ENCODE measurements at places on chromosomes 12 and 14.

GRCh38 chr12:65886996-65887395, 62.7 kb downstream of the HMGA2 start:
- DNase-seq, result no peak

DNA sequence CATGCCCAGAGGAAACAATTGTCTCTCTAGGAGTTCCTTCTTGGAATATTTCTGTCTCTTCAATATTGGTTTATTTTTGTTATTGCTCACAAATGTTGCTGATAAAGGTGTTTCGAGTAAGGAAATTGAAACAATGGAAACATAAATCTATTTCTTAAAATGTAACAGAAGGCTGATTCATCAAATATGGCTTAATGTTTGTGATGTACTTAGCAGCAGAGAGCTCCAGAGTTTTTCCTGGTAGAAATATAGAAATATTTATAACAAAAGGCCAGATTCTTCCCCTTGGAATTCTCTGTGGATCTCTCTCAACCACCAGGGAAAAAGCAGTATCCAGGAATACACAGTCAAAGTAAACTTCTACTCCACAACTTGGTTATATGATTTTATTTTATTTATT, 149.2 kb upstream of the LRIG3 start:
- no peak for DNase-seq

- no peak for DNase-seq
Observed at GRCh38 chr12:82688596-82688995, 1.9 kb downstream of the TMTC2 start.

- no peak for DNase-seq
Observed at GRCh38 chr12:13373803-13374202, 177.3 kb downstream of the EMP1 start.

- no peak for DNase-seq
Observed at GRCh38 chr14:64463195-64463594, 2.1 kb upstream of the AKAP5 start.

DNA sequence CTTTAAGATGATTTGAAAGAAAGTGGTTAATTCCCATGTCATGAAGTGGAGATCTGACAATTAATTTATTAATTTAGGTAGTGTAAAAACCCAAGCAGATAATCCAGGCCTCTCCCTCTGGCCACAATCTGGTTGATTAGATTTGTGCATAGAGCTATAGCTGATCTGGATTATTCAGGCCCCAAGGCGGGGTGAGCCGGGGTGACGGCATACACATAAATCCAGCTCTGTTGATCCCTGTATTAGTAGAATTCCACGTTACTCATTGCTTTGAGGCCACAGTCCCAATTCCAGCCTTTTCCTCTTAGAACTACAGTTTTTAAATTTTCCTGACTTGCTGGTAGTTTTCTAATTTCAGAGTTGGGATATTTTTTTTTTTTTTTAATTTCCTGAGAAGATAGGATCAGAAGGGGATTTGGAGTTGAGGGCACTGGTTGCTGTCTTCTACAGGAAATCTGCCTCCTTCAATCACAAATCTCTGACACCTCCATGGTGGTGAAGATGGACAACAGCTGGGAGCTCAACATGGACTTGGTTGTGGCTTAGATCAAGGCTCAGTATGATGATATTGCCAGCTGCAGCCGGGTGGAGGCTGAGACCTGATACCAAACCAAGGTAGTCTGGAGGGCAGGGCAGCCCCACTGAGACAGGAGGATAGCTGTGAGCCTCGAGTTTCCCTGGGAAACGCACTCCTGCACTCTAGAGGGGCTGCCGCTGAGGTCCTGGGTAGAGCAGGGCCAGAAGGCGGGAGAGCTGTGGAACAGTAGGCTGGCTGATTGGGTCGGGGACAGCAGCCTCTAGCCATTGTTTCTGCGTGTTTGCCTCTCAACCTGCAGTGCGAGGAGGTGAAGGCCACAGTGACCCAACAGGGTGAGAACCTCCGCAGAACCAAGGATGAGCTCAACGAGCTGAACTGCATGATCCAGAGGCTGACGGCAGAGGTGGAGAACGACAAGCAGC, 19.4 kb downstream of the KRT85 start:
- DNase-seq, result no peak

GRCh38 chr14:105219043-105219612, 29.2 kb upstream of the BTBD6 start:
- no peak for DNase-seq

DNA sequence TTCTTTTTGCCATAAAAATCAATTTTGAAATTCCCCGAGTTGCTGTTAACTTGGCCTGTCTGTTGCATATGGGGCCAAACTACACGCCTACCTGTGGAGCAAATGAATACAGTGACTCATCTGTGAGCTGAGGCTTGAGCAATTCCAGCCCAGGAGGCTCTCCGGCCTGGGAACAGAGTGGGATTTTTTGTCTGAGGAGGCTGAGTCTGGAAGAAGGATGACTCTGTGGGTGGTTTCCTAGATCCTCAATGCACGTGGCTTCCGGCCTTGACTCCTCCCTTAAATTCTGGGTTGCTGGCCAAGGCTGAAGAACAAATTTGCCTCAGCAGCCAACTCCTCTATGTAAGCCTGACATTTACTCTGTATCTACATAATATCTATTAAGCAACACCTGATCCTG, 124.1 kb downstream of the SSPN start:
- DNase-seq, result peak; percentile 48

- no peak for DNase-seq
Observed at GRCh38 chr12:64566831-64567517, 43.3 kb upstream of the RASSF3 start.

DNA sequence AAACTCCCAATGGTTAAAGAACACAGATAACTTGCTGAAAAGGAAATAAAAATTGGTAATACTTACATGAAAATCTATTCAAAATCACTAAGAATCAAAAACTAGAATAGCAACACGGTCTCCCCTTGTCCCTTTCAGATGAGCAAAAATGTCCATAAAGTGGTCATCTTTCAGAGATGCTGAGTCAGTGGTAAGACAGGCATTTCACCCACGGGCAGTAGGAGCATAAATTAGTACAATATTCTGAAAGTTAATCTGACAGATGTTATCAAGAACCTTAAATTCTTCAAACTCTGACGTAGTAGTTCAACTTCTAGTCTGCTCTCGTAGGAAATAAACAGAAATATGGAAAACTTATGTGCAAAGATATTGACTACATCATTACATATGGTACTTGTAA, 33.1 kb upstream of the GNPNAT1 start:
- DNase-seq, result no peak

DNA sequence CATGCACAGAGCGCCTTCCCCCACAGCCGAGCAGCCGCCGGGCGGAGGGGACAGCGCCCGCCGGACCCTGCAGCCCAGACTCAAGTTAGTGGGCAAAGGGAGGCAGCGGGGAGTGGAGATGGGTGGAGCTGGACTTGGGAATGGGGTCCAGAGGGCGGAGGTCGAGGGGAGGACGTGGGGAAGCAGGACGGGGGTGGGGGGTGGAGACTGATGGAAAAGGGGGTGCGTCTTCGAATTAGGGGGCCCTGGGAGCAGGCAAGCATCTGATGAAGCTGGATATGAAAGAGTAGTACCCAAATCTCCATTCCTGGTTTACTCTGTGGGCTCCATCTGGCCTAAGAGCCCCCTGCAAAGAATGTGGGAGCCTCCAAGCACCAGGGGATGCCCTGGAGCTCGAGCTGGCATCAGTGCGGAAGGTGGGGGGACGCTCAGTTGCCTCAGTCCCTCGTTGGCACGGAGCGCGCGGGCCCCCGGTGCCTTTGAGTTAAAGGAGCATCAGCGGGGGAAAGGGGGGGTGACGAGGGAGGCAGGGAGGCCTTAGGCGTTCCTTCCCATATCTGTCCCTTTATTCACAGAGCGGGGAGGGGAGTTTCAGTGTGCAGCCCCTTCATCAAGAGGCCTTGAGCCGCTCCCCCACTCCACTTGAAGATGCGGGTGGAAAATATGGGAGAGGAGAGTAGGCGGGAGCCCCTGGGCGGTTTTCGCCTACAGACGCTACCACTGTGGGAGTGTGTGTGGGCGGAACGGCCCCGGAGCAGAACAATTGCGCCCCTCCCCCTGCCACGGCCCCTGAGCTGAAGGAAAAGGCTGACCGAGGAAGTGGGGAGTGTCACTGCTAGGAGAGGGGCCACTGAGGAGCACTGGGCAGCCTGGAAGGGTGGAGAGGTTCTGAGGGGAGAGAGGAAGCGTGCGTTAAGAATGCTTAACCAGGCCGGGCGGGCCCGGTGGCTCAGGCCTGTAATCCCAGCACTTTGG, 644 bp downstream of the NAB2 start:
- DNase-seq, result no peak

GRCh38 chr14:97788364-97788763, 991.2 kb downstream of the VRK1 start:
- DNase-seq, result no peak

GRCh38 chr12:41943671-41944070, 201.0 kb downstream of the GXYLT1 start:
- DNase-seq, result no peak

DNA sequence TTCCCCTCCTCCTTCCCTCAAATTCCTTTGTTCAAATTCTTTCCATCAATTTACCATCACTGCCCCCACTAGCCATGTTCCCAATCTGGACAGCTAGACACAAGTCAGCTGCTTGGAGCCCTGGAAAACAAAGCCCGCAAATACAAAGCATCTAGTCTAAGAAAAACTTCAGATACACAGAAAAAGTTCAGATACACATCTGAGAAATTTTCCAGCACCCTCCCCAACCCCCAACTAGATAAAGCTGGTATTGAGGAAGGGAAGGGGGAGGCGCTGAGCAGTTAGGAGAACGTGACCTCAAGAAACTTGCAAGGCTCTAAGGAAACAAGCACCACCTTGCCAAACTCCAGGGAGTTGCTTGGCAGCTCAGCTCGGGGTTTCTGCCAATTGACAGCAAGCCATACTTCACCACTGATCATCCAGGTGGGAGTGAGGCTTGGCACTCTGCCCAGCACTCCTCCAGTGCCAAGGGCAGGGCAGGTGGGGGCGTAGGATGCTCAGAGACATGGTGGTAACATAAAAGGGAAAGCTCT, 5.1 kb upstream of the CNIH1 start:
- DNase-seq, result no peak

- DNase-seq, result no peak
Observed at GRCh38 chr12:105100207-105100985, 7.1 kb upstream of the WASHC4 start.

- DNase-seq, result no peak
Observed at GRCh38 chr12:100987552-100988521, 193.3 kb downstream of the ANO4 start.

DNA sequence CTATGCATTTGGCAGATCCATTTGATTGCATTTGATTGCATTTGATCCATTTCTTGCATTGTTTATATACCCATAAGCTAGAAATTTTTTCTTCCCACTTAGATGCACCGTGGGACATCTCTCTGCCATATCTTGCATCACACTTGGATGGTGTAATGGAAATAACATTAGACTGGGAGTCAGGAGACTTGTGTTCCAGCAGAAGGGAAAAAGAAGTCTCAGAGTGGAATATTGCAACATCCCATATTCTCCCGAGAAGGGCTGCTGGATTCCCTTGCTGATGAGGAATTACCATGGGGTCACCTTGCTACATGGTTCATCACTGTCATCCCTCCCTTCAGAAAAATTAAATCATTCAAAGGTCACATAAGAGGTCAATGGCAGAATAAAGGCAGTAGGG, 78.1 kb downstream of the KSR2 start:
- no peak for DNase-seq

- DNase-seq, result no peak
Observed at GRCh38 chr12:110307372-110307771, 26.3 kb downstream of the ATP2A2 start.

DNA sequence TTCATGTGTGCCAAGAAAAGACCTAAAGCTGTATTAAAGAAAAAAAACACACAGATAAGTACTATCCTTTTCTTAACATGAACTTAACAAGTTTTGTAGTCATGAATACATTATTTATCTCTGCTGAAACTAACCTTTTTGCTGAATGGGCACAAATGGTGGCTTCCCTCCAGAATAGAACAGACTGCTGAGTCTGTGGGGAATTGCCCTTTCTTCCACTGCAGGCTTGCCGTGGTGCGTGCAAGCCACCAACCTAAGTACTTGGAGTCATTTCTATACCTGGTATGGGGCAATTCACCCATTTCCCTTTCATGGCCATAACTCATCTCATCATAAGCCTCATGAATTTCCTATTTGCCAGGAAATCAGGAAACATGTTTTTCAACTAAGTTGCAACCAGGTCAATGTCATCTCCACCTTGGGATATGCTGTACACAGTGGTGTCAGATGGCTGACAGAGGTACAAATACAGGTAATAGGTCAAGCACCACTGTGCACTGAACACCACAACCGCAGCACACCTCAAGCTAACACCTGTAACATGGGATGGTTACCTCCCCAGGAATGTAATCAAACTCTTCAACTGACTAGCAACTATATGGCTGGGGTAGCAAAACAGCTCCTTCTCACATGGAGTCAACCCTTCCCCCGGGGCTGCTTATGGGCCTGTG, 49.9 kb downstream of the CATSPERB start:
- DNase-seq, result no peak

DNA sequence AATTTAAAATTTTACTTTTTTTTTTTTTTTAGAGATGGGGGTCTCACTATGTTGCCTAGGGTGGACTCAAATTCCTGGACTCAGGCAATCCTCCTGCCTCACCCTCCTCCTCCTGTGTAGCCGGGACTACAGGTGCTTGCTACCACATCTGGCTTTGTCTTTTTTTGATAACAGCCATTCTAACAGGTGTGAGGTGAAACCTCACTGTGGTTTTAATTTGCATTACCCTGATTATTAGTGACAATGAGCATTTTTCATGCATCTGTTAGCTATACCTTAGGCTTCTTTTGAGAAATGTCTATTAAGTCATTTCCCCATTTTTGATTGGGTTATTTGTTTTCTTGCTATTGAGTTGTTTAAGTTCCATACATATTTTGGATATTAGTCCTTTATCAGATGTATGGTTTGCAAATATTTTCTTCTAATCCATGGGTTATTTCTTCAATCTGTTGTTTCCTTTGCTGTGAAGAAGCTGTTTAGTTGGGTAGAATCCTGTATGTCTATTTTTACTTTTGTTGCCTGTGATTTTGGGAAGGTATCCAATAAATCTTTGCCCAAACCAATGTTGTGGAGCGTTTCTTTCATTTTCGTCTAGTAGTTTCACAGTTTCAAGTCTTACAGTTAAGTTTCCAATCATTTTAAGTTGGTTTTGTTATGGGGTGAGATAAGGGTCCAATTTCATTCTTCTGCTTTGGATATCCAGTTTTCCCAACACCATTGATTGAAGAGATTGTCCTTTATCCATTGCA, 86.1 kb downstream of the MYF5 start:
- no peak for DNase-seq

DNA sequence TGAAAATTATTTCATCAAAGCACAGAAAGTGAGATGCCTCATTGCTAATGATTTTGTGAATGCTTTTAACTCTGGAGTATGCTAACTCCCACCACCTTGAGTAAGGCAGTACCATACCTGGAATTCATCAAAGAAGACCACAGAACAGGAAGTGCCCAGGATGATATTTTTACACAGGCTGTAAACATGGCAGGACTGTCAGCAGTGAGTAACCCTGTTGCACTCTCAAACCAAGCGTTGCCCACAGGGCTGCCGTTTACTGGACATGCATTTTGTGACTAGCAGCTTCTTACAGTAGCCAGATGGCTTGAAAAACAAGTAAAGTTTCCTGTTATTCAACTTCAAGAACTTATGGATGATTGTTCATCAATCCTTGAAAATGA, 42.4 kb downstream of the RALGAPA1 start:
- no peak for DNase-seq
